ENCODE measurements at places on chromosomes 7 and 10.
A peak's percentile ranks its signal among the peaks of the same experiment; 100 is the strongest.

- DNase-seq, result no peak
Measured at GRCh38 chr10:22230158-22230833, 12.5 kb upstream of the EBLN1 start.

- no peak for DNase-seq
Measured at GRCh38 chr7:38438970-38439369, 165.5 kb upstream of the TARP start.

DNA sequence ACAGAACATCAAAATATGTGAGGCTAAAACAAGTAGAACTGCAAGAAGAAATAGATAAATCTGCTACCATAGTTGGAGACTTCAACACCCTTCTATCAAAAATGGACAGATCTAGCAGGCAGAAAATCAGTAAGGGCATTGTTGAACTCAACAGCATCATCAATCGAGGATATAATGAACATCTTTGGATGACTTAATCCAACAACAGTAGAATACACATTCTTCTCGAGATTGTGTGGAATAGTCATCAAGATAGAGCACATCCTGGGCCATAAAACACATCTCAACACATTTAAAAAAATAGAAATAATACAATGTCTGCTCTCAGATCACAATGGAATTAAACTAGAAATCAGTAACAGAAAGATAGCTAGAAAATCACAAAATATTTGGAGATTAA is 9.9 kb downstream of the IGFBP1 start:
- DNase-seq, result no peak

DNA sequence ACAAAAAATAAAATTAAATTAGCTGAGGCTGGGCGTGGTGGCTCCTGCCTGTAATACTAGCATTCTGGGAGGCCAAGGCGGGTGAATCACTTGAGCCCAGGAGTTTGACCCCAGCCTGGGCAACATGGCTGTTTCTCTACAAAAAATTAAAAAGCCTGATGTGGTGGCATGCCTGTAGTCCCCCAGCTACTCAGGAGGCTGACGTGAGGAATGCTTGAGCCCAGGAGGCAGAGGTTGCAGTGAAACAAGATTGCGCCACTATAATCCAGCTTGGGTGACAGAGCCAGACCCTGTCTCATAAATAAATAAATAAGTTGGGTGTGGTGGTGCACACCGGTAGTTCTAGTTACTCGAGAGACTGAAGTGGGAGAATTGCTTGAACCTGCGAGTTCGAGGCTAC is 65.1 kb downstream of the GNA12 start:
- no peak for DNase-seq

- no peak for DNase-seq
Measured at GRCh38 chr10:132417957-132418441, 21.0 kb downstream of the PWWP2B start.

GRCh38 chr10:110413903-110414547 is 83.7 kb upstream of the DUSP5 start:
- DNase-seq, result peak; percentile 21

DNA sequence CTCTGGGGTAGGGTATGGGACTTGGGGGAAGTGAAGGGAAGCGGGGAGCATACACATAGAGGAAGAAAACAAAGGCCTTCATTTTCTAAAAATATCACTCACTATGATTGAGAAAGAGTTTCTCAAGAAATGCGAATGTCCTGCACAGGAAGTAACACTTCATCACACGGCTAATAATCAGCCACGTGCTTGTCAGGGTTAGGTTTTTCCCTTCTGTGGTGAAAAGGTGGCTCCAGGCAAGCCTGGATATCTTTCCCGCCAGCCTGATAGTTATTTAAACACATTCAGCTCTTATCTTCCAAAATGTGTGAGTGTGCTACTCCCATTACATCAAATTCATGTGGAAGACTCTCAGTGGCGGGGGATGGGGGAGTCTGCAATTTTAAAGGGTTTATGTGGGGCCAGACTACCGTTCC is 166.4 kb upstream of the ADO start:
- DNase-seq, result no peak

DNA sequence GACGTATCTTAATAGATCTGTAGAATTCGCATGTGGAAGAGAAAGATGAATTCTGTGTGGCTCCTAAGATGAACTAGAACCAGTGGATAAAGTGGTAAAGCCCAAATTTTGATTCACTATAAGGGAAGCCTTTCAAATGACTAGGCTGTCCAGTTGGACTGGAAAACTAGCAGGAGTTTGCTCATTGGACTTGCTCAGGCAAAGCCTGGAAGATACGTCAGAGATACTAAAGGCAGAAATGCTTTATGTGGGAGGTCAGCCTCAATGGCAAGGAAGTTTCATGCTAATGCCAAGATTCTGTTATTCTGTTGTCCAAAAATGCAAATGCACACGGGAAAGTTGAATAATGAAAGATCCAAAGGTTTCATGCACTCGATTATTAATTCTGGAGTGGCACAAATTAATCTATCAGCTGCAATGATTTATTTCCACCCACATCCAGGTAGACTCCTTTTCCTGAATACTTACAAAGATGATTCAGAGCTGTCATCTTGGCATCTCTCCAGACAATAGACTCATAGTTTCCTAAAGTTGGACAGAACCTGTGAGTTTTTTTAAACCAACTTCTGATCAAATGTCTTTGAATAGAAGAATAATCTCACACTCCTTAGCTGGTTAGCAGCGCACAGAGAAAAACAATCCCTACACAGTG is 20.5 kb upstream of the PPP1R3C start:
- DNase-seq, result no peak

- DNase-seq, result no peak
Measured at GRCh38 chr10:64515970-64516699, 994.9 kb downstream of the REEP3 start.

GRCh38 chr7:150787321-150788281 is 12.6 kb downstream of the TMEM176B start:
- DNase-seq, result no peak

GRCh38 chr10:5323446-5323845 is 41.3 kb upstream of the UCN3 start:
- DNase-seq, result no peak

DNA sequence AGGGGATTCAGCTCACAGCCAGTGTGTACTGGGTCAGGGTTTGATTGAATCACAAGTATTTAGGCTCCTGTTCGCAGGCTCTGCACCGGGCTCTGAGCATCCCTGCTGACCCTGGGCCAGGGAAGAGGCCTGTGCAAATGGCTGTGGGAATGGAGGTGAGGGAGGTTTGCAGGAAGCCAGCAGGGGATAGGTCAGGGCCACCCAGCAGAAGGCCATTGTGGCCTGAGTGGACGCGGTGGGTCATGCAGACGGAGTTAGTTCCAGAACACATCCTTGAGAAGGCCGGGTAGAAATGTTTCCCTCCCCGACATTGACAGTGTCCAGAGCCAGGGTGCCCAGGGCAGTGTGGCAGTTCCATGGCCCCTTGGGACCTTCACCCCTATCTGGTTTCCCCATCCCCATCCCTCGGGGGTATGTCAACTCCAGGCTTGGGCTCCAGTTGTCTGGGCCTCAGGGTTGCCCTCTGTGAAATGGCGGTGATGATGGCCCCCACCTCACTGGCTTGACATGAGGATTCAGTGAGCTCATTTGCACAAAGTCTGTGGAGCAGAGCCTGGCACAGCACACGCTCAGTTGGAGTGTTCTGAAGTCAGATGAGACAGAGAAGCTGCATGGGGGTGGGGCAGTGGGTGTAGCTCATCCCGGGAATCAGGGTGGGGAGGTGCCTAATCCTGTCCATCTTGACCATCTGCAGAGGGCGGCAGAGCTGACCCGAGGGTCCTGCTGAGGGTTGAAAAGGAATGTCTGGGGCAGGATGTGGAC is 107.6 kb downstream of the ADCY1 start:
- no peak for DNase-seq

GRCh38 chr10:51244748-51245490 is 170.6 kb downstream of the PRKG1 start:
- DNase-seq, result peak; percentile 66

DNA sequence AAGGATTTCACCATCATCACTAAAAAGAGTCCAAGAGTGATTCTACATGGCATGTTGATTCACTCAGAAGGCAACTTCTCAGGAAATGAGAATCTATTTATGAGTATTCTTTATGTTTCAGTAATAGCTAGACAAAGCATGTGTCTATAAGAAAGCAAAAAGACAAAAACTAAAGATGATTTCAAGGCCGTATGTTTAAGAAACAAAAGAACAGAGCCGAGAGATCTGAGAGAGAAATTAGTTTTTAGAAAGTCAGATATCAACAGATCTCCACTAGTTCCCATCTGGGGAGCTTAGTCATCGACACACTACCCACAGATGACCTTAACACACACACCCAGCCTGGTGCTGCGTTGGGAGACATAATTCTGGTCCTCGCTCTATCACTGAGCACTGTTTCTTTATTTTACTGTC is 21.0 kb downstream of the PIP4K2A start:
- DNase-seq, result no peak

Data from ELF-1 (cell line).